NB4 (cell line): ENCODE measurements at places on chromosomes 1 and 21.

GRCh38 chr1:81775510-81775909 is 25.2 kb upstream of the ADGRL2 start:
- no peak for DNase-seq

- no peak for DNase-seq
Observed at GRCh38 chr21:36704281-36704957, 5.5 kb downstream of the SIM2 start.

DNA sequence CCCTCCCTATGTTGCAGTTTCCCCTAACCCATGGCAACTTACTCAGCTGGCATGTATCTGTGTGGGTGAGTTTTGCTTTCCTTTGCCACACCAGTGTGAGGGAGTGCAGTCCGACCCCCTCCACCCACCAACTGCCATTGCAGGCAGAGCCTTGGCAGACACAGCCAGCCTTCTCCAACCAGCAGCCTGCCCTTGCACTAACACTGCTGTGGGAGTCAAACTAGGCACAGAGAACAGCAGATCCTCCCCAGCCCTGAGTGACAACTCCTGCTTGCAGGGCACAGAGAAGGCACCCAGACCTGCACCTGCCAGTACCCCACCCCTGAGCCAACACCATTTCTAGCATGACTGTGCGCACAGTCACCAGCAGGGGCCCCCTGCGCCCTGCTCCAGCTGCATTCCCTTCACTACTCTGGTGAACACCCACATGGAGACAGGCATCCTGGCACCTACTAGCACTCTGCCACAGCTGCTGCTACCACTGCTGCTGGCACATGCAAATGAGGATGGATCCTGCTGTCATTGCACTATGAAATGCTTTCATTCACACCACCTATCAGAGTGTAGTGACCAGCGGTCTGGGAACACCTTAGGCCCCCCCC is 98.4 kb downstream of the MAGI3 start:
- no peak for DNase-seq

GRCh38 chr1:177703888-177704446 is 265.9 kb downstream of the SEC16B start:
- no peak for DNase-seq

DNA sequence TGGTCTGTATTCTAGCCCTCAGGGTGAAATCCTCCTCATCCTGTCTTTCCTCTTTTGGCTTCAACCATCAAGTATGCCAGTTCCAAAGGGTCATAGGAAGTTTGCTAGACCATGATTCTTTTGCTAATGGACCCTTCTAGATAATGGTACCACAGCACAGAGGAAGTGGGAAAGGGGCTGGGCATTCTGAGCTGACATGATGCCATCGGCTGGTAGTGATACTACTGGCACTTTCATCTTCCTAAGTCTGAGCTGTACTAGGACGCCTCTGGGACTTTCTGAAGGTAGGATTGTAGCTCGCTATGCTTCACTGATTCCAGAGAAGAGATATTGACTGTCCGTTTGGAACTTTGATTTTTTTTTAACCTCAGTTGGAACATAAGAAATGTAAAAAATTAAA is 11.4 kb downstream of the FASLG start:
- DNase-seq: no peak

DNA sequence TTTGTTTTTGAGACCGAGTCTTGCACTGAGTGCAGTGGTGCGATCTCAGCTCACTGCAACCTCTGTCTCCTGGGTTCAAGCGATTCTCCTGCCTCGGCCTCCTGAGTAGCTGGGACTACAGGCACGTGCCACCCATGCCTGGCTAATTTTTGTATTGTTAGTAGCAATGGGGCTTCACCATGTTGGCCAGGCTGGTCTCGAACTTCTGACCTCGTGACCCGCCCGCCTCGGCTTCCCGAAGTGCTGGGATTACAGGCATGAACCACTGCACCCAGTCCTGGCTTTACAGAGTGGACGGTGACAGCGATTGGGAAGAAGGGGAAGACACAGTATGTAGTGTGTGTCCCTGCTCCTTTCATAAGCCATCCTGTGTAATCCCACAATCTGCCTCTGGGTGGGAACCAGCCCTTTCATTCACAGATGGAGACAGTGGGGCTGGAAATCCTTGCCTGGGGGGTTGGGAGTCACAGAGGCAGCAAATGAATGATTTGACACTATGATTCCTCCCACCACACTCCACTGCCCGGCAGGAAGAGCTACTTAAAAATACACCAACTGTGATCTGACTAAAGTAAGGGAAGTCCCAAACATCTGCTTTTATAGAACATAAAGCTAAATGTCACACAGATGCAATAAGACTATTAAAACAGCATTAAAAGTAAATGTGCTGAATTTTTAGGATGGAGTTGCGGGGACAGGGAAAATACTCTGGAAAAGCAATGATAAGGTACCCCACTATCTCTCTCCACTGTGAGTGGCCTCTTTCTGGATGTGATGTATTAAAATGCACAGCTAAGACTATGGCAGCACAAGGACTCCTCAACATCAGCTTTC is 4.5 kb downstream of the PARP1 start:
- peak; percentile 20 for DNase-seq

DNA sequence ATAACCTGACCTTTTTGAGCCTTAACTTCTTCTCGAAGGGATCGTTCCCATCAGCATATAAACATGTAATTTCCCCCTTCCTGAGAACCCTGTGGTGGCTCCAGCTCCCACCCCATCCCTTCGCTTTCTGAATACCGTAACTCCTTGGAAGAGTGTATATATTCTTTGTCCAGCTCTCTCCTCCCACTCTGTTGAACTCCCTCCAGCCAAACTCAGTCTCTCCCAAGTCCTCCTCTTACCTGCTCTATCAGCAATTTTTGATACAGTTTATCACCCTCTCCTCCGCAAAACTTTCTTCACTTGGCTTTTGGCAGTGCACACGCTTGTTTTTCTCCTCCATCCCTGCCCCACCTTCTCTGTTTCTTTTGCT is 109.9 kb upstream of the SLC25A33 start:
- DNase-seq: no peak

DNA sequence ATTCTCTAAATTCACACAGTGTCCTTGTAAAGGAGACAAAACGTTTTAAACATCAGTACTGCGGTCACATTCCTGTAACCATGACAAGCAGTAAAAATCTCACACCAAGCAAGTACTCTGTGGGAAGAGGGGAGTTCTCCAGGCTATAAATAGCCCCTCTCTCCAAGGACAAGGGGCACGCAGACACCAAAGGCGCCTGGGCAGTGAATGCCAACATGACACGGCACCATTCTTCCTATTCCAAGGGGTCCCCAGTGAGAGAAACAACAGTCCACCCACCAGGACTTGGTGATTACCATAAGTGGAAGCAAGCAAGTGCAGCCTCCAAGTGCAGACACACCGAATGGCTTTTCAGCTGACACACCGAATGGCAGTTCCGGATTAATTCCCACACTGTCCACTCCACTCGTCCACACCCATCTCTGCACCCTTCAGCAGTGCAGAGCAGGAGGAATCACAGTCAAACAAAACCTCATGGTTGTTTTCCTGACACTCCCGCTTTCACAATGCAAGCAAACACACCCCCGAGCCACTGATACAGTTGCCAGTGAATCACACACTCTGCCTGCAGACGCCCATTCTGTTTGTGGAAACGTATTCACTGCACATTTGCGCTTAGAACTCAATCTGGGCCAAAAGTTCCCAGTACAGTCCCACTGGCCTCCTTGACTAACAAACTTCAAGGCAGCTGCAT is 1.8 kb downstream of the PTTG1IP start:
- DNase-seq: no peak

- no peak for DNase-seq
Observed at GRCh38 chr1:41598325-41598724, 113.8 kb upstream of the EDN2 start.

DNA sequence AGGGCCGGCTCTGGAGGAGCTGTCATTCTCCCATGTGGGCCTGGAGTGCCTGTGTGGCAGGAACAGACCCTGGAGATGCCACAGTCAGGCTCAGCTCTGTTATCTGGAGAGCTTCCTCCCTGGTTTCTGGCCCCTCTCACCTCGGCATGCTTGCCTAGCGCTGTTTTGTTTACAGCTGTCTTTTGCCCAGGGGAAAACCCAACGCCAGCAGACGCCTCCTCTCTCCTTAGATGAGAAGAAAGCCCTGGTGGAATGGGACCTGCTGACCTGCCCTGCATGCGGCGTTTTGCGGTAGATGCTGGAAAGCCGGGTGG is 104.9 kb downstream of the CRYAA start:
- no peak for DNase-seq

DNA sequence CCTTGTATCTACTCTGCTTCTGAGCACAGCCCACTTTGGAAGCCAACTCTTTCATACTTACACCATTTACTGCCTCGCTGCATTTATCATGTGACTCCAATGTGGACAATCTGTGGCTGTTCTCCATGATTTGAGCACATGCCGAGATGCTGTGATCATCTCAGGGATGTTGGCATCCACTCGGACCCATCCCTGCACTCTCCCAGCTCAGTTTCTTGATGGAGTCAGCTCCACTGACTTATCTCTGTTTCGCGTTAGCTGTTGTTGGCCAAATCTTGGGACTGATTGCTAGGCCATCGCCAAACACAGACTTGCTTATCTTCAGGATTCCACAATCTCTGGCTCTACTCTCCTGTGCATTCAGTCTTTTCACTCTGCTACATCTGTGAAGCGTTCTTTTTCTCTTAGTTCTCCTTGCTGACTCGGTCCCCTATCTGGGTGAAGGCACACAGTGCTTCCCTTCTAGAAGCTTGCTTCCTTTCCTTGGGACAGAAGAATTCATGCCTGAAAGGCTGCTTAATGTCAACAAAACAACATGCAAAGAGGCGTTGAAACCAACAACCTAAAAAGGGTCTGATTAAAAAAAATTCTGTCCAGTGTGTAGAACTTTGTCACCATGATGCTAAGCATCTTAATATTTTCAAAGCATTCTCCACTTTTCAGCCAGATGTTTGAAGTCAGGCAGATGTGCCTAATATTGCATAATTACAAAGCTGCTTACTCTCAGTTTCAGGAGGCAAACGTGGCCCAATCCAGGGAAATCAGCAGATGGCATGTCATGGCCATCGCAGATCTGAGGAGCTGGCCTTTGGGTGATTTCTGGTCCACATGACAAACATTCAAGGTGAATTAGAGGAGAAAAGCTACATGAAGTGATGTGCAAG is 120.7 kb downstream of the NGF start:
- no peak for DNase-seq

DNA sequence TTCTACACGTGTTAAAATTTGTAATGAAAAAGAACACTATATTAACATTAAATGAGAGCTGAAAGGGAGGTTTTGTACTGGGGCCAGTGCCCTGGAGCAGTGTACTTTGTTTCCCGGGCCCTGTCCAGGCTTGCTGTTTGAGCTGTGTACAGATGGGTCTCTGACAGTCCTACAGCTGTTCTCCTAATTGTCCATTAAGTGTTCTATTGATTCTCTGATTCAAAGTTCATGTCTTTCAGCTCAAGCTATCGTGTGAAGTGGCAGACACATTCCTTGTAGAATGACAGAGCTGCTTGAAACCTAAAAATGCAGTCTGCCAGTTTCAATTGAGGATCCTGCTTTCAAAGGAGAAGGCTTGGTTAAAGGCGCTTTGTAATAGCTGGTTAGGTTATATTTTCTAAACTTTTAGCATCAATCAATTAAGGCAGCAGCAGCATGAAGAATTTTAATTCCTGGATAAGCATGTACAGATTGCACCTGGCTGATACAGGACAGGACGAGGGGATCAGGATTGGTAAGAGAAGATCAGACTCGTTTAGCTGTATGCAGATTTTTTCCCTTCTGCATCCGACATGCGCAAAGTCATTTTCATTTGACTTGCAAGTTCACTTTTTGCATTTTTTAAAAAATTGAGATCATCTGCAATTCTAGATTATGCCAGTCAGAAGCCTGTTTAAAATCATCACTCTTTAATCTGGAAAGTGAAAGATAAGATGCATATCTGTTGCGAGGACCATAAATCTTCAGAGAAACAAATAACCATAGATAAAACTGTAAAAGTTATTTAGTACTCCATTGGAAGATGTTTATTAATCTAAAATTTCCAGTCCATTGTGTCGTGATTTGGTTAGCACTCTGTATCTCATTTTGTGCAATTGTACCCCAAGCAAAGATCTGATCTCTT is 98.5 kb downstream of the ATG4C start:
- DNase-seq: no peak

DNA sequence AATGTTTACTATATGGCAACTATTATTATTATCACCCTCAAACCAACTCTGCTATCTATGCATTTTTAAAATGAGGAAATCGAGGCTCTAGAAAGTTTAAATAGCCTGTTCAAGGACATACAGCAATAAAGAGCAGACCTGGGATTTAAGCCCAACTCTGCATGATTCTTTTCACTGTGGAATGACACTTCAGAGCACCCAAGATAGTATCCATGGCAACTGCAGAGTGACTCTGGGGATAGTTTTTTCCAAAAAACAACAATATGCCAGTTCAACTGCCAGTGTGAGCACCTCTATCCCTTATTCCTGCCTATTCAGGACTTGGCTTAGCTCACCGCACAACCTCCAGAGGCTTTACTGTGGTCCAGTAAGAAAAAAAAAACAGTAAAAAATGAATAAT is 293.9 kb downstream of the BRINP2 start:
- no peak for DNase-seq

GRCh38 chr1:1442069-1442770 is 6.7 kb downstream of the VWA1 start:
- no peak for DNase-seq

DNA sequence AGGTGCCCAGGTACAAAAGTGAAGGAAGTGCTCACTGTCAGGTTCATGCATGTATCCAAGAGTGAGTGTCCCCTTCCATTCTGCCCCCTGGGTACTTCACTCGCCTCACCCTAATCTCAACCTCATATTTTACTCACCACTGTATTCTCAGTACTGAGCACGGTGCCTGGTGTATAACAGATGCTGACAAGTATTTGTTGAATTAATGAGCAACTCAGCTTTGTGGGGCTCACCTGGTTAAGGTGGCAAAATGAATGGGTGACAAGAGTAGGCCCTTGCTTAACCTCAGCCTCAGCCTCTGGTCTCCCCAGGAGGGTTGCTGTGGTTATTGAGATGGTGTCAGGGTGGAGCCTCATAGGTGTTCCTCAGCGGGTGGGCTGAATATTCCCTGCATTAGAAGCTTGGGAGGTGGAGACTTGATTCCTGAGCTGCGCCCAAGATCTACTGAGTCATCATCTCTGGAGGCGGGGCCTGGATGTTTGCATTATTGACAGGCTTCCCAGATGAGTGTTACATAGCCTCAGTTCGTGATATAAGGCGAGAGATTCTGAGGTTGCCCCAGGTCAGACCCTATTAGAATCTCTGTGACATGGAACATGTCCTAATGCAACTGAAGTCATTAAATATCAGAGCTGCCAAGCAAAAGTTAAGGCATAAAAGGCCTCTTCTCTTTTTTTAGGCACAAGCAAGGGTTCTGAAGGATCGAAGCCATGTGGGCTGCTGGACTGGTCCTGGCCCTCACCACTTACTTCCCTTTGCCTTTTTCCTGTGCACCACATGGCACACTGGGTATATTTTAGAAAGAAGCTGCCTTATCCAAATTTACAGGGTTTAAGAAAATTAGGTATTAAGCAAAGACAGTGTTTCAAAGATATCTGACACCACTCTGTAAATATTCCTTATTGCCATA is 39.2 kb downstream of the SYT6 start:
- DNase-seq: peak; percentile 69

- no peak for DNase-seq
Observed at GRCh38 chr1:245304698-245305097, 149.9 kb downstream of the KIF26B start.

GRCh38 chr1:55056632-55056992 is 17.3 kb downstream of the PCSK9 start:
- no peak for DNase-seq

GRCh38 chr21:31592963-31593560 is 66.4 kb upstream of the SOD1 start:
- no peak for DNase-seq
